ENCODE measurements at places on chromosomes 3 and 15. TPM values are rescaled to one million over a fixed set of nuclear protein-coding genes. Genes with fewer than 3 reads are reported as not detected.

NR2F2 gene
- 17.1 TPM for total RNA-seq

NR2E3 gene
- not detected for total RNA-seq

GRM2 gene
- 0.51 TPM for total RNA-seq

SLC27A2 gene
- not detected for total RNA-seq

ILDR1 gene
- not detected for total RNA-seq

MED12L gene
- total RNA-seq, result 0.36 TPM

AMT gene
- 1.7 TPM for total RNA-seq

C3orf22 gene
- not detected for total RNA-seq

HYAL1 gene
- 20.8 TPM for total RNA-seq

SMC4 gene
- total RNA-seq, result 9.8 TPM

NAALADL2 gene
- 2.6 TPM for total RNA-seq

CCNL1 gene
- total RNA-seq, result 34.5 TPM

CCR5 gene
- 0.53 TPM for total RNA-seq

ARHGEF26 gene
- total RNA-seq, result 0.42 TPM

CCDC9B gene
- 161 TPM for total RNA-seq

EPHB1 gene
- 3.1 TPM for total RNA-seq

ALDH1A2 gene
- total RNA-seq, result 2.5 TPM

ACKR2 gene
- total RNA-seq, result 1.1 TPM

CAV3 gene
- 71.1 TPM for total RNA-seq

MOBP gene
- total RNA-seq, result not detected

CSTA gene
- total RNA-seq, result 0.79 TPM

SLC28A2 gene
- not detected for total RNA-seq

FBXW12 gene
- total RNA-seq, result not detected

RBSN gene
- total RNA-seq, result 25.0 TPM

CISH gene
- total RNA-seq, result 26.3 TPM

MAPK6 gene
- 46.1 TPM for total RNA-seq

GNAT1 gene
- total RNA-seq, result not detected

TBCCD1 gene
- 6.2 TPM for total RNA-seq

WNT5A gene
- total RNA-seq, result 0.59 TPM

CELSR3 gene
- 0.04 TPM for total RNA-seq

DMXL2 gene
- total RNA-seq, result 3.1 TPM

CGNL1 gene
- 0.55 TPM for total RNA-seq

EOMES gene
- not detected for total RNA-seq

C2CD4A gene
- 0.79 TPM for total RNA-seq

ITIH3 gene
- 0.77 TPM for total RNA-seq

CHRD gene
- 10.5 TPM for total RNA-seq

ZPLD1 gene
- total RNA-seq, result not detected

PPM1L gene
- total RNA-seq, result 67.5 TPM
